ENCODE measurements at places on chromosomes 5 and 9.

DNA sequence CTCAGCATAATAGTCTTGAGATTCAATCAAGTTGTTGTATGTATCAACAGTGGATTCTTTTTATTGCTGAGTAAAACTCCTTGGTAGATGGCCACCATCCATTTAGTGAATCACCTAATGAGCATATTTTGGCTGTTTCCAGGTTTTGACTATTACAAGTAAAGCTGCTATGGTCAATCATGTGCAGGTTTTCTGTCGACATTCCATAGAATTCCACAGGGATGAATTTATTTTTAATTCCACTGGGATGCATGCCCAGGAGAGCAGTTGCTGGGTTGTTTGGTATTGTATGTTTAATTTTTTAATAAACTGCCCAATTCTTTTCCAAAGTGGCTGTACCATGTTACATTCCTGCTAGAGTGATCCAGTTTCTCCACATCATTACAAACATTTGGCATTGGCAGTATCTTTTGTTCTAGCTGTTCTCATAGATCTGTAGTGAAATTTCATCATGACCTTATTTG is 10.5 kb upstream of the S1PR3 start:
- no peak for DNase-seq

GRCh38 chr9:132739710-132740310 is 69.5 kb downstream of the GTF3C4 start:
- DNase-seq: no peak

- no peak for DNase-seq
These were observed 32.8 kb upstream of the NMUR2 start for GRCh38 chr5:152437866-152438265.

DNA sequence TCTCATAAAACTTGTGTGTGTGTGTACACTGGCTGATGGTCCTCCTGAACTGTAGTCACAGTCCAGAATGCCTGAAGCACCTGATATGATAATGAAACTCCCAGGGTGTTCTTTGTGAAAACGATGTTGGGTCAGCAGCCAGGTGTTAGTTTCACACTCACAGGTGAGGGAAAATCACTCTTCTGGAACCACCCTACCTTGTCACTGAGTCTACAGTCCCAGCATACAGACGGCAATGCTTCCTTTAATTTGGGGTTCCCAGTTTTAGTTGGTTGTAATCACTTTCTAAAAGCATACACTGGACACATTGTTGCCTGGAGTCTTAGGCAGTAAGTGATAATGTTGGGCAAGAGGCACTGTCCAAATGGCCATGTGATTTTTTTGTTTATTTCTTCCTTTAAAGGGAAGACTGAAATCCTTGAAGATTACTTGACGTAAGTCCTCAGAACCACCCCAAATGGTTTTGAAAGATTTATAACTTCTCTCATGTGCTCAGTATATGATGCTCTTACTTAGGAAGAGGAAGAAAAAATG is 18.2 kb upstream of the MGAT1 start:
- DNase-seq: no peak

- DNase-seq: no peak
These were observed 27.2 kb downstream of the ATP6V0E1 start for GRCh38 chr5:173010547-173011464.

- DNase-seq: no peak
These were observed 164.7 kb downstream of the ADAMTSL1 start for GRCh38 chr9:18638371-18639249.

DNA sequence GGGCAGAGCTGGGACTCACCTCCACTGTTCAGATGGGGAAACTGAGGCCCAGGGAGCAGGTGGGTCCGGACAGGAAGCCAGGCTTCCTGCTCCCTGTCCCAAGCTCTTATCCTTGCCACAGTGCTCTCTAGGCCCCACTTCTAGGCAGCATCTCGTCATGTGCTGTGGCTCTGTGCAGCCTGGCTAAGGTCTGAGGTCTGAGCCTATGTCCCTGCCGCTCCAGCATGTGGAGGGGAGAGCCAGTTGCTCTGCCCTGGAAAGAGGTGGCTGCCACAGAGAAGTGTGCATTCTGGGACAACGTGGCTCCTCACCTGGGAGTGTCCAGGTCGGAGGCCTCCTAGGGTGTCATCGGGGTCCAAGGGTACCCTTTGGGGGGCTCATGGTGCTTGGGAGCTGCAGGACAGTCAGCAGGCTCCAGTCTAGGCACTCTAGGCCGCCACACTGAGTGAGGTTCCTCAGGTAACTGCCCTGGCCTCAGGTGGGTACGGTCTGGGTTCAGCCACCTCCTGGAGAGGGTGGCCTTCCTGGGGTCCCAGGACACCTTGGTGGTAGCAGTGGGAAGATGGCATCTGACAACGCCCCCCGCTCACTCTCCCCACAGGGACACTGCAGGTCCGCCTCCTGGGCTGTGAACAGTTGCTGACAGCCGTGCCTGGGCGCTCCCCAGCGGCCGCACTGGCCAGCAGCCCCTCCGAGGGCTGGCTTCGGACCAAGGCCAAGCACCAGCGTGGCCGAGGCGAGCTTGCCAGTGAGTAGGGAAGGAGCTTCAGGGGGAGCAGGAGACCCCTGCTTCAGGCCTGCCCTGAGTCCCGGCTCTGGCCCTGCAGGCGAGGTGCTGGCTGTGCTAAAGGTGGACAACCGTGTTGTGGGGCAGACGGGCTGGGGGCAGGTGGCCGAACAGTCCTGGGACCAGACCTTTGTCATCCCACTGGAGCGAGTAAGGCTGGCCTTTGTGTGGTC is 10.4 kb downstream of the PKN3 start:
- no peak for DNase-seq

- no peak for DNase-seq
These were observed 242.3 kb downstream of the EBF1 start for GRCh38 chr5:158857371-158857770.

GRCh38 chr9:21919377-21920362 is 74.5 kb downstream of the CDKN2A start:
- DNase-seq: peak; percentile 67

- no peak for DNase-seq
These were observed 700.5 kb upstream of the CDH10 start for GRCh38 chr5:25345240-25345771.

GRCh38 chr5:6791031-6791430 is 77.8 kb downstream of the TENT4A start:
- DNase-seq: no peak

- peak; percentile 37 for DNase-seq
These were observed 203.9 kb downstream of the FRMD3 start for GRCh38 chr9:83334320-83334719.

DNA sequence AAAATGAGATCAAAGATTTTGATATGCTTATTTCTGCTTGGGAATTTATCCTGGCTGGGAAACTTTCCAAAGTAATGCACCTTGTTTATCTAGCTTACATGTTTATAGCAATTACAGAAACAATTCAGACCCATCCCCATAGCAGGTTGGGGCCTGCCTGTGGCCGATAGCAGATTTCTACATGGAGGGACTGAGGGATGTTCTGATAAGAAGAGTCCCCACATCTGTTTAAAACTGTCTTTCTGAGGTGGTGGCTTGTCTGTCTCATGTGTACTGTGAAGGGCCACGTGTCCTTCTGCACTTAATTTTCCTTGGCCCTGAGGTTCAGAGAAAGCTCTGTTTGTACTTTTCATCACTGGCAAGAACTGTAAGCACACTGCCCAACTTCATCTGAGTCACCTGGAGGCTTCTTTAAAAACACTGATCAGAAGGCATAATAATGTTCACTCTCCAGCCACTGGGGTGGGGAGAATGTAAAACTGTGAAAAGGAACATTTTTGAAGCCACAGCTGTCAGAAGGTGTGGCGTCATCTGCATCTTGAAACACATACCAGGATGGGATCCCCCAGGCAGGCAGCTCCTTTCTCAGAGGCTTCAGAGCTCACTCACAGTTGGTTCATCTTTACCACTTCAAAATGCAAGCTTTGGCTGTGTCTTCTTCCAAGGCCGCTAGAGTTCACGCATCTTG is 80.3 kb downstream of the MAP1B start:
- no peak for DNase-seq

DNA sequence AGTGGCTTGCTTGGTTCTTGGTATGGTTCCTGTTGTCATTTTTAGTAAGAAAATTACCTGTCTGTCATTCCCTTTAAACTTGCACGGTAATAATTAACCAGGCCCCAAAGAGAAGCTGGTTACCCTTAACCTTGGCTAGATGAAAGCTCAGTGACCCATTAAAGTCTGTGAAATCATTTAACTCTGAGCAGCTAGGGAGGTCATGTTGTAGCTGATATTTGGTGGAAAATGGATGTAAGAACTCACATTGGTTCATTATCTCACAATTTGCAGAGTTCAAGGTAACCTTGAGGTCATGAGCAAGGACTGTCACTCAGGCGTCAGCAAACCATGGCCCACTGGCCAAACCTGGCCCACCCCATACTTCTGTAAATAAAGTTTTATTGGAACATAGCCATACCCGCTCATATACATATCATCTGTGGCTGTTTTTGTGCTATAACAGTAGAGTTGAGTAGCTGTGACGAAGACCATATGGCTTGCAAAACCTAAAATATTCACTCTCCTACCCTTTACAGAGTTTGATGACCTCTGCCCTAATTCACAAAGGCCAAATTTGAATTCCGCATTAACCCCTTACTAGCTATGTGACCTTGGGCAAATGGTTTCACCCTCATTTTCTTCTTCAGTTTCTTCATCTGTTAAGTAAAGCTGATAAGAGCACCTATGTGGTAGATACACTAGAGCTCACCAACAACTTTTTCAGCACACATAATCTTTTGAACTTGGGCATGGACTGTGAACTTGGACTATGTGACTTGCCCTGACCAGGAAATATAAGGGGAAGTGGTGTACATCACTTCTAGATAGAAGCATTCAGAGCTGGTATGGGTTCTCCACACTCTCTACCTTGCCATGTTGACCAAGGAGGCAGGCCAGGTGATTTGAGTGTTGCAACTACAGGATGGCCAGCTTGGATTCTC is 61.5 kb upstream of the CPEB4 start:
- DNase-seq: no peak

DNA sequence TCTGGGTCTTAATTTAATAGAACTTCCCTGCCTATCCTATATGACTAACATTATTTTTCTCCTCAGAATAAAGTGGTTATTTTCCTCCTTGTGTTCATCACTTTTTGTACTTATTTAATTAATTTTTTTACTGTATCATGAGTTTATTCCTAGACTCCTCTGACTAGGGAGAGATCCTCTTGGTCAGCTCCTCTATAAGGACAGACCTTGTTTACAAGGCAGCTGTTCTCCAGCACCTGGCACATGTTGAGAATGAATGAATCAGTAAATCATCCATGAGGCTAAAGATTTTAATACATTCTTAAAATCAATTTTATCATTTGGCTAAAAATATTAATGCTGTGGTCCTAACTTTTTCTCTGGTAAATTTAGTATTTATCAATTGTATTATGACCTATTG is 139.8 kb downstream of the NUDT12 start:
- DNase-seq: no peak

- no peak for DNase-seq
These were observed 9.4 kb upstream of the ANXA6 start for GRCh38 chr5:151167022-151167421.

DNA sequence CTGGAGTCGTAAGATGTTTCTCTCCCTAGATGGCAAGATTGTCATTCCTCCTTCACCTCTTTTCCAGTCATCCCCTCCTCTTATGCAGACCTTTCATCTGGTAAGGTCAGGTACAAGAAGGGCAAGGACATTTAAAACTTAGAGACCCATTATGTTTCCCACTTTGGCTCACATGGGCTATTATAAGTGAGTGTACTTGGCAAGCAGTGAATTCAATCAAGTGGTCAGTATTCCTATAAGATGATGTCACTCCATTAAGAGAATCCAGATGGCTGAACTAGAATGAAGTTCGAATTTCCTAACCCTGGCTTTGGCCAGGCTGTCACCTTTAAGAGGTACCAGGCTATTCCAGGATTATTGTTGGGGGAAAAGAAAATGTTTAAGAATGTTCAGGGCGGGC is 32.2 kb downstream of the ZNF131 start:
- no peak for DNase-seq

DNA sequence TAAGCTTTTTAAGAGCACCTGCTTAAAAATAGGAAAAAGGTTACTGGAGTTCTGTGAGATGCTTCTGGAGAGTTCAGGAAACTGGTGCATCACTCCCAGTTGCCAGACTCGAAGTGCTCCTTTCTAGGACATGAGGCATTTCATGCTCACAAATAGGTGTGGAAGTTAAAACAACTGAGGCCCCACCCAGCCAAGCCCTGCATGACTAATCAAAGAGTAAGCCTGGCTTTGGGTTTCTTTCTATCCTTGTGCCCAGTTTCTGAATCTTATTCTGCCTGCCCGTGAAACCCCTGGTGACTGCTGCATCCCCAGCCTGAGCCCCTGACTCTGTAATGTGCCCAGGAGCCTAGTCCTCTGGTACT is 7.7 kb downstream of the SPINK9 start:
- DNase-seq: no peak

GRCh38 chr5:81533629-81534405 is 139.9 kb upstream of the ACOT12 start:
- no peak for DNase-seq

DNA sequence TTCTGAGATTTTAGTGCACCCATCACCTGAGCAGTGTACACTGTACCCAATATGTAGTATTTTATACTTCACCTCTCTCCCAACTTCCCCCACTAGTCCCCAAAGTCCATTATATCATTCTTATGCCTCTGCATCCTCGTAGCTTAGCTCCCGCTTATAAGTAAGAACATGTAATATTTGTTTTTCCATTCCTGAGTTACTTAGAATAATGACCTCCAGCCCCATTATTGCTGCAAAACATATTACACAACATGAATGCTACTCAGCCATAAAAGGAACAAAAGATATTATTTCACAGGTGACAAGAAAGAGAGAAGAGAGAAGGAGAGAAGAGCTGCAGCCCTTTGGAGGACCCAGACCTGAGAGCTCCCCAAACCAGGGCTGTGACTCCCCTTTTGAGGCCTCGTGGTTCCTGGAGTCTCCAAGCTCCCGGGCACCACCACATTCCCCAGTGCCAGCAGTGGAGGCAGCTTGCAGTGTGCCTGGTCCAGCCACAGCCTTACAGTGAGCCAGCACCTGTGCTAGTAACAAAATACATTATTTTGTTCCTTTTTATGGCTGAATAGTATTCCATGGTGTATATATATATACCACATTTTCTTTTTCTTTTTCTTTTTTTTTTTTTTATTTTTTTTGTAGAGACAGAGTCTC is 194.5 kb upstream of the DAB2 start:
- DNase-seq: no peak

DNA sequence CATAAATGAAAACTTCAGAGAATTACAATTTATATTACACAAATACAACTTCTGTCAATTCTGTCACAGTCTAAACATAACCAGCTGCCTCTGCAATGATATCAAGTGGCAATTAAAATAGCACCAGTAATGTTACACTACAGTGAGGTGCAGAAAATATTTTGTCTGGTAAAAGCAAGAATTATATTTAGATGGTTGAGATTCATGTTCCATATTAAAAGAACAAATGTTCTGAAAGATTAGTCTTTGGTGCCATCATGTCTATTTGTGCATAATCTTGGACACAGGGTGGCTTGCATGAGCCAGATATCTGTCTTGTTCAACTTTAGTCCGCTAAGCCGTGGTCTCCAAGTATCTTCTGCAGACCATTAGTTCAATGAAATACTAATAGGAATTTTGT is 29.0 kb upstream of the PRR16 start:
- no peak for DNase-seq

DNA sequence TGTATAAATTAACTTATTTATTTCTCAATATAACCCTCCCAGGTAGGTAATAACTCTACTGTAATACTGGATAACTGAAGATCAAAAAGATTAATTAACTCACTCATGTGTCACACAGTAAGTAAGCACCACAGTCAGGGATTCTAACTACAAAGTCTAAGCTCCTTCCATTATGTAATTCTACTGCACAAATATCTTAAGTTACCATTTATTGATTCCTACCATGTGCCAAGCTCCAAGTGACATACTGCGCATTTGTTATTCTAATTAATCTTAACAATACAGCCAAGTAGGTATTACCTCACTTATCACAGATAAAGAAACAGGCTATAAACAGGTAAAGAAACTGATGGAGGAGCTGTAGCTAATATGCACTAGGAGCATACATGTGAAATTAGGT is 58.3 kb downstream of the RANBP6 start:
- no peak for DNase-seq

Data from central memory CD4-positive, alpha-beta T cell (primary cell).